ENCODE measurements at places on chromosomes 1 and 21. TPM values are rescaled to one million over a fixed set of nuclear protein-coding genes. Genes with fewer than 3 reads are reported as not detected.

Gene VWA5B1
- total RNA-seq: not detected

GRCh38 chr1:32247983-32248889 is 1.2 kb downstream of the FAM167B start:
- DNase-seq: peak; percentile 95

- peak; percentile 20 for DNase-seq
Measured at GRCh38 chr21:45011911-45012661, 62.3 kb upstream of the ADARB1 start.

Gene LIN28A
- not detected for total RNA-seq

Gene SIK1
- total RNA-seq: 4.6 TPM

Gene KCNQ4
- 2.8 TPM for total RNA-seq

GRCh38 chr1:40414331-40414730 is 35.9 kb upstream of the ZFP69B start:
- DNase-seq: no peak

DNA sequence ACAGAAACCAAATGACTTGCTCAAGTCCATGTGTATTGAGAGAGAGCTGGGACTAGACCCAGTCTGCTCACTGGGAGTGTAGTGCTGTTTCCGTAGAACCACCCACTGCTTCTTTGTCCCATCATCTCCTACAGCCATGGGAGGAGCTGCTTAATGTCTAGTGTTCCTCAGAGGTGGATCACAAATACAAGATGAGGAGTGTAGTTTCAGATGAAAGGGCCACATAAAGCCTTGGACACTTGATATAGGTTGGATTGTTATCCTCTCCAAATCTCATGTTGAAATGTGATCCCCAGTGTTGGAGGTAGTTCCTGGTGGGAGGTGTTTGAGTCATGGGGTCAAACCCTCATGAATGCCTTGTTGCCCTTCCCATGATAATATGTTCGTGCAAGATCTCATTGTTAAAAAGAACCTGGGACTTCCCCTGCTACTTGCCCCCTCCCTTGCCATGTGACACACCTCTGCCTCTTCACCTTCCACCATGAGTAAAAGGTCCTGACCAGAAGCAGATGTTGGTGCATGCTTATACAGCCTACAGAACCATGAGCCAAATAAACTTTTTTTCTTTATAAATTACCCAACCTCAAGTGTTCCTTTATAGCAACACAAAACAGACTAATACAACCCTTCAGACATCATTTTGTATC is 127.5 kb upstream of the DNAH14 start:
- no peak for DNase-seq

DNA sequence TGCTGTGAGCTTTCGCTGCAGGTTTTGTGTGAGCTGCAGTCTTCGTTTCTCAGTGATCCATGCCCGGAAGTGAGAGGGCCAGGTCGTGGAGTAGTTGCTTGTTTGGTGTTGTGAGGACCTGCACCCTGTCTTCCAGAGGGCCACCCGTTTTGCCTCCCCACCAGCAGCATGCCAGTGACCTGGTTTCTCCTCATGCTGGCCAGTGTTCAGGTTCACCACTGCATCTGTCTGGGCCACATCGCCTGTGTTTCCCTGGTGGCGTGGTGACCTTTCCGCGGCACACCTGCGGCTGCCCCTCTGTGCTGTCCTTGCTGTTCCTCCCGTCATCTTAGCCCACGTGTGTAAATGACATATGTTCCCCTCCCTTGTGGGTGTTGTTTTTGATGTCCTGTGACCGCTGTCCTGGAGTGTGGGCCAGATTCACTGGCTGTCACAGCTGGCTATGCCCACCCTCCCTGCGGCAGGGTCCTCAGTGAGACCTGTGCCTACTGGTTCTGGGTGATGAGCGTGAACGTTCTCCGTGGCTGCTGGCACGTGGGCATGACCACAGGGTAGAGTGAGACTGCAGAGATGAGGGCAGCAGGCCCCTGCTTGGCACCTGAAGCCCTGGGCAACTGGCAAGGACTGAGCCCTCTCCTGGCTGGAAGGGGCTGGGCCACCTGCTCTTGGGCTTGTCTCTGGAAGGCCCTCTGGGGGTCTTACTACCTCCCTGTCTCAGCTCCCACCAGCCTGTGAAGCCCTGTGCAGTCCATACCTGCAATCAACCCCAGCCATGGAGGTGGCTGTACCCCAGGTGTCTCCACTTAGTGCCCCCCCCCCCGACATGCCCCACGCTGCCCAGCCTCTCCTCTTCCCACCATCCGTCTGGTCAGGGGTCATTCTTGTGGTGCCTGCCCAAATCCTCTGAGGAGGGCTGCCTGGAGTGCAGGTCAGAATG is 7.3 kb downstream of the IBA57 start:
- no peak for DNase-seq

GRCh38 chr1:201876148-201876818 is 12.4 kb upstream of the SHISA4 start:
- no peak for DNase-seq

Gene TCHH
- not detected for total RNA-seq

Gene HAO2
- total RNA-seq: not detected

Gene CLCA4
- total RNA-seq: not detected

Gene BACE2
- 14.5 TPM for total RNA-seq

DNA sequence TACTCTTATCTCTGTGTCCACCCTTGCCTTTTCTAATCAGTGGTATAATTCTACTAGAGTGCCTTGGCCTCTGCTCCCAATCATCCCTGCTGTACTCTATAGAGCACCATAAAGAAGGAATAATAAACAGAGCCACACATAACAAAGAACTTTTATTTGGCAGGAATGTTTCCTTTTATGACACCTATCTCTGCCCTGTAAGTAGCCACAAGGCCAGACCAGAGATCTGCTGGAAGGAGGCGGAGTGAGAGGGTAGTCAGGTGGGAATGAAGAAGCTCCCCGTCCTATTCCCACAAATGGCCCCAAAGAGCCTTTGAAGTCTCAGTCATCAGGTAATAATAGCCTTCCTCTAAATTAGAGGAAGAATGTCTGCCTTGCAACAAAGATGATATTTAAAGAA is 32.7 kb downstream of the WLS start:
- no peak for DNase-seq

DNA sequence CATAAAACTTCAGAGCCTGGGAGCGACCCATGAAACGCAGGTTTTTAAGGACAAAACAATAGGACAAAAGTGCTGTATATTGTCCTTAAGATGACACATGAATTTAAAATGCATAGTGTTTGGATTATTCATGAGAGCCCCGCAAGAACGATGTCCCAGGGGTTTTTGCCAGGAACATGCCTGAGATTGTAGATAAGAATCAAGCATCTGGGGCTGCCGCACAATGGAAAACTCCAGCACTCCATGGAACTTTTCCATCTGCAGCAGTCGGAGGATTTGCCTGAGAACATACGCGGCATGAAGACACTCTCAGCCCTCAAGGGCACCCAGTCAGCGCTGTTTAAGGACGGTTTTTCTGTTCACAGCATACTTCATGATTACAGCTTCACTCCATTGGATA is 5.3 kb upstream of the ERG start:
- DNase-seq: no peak

DNA sequence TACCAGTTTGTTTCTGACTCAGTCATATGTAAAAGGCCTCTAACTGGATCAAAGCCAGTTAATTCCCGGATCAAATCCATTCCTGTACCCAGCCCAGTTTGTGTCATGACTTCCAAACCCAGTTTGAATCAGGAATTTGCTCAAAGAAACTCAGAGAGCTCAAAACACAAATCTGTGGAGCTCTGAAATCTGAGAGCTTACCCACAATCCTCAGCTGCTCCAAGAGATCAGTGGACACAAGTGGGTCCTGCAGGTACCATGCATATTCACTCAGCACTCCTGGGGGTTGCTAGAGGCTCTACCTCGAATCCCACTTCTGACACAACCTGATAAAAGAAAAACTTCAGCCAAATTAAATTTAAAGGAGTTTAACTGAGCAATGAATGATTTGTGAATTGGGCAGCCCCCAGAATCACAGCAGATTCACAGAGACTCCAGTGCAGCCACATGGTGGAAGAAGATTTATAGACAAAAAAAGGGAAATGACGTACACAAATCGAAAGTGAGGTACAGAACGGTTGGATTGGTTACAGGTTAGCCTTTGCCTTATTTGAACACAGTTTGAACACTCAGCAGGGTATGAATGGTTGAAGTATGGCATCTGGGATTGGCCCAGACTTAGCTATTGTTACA is 11.9 kb upstream of the MRPL55 start:
- DNase-seq: no peak

Gene FOXD3
- 0.19 TPM for total RNA-seq

- peak; percentile 37 for DNase-seq
Measured at GRCh38 chr1:6009120-6010040, 17.2 kb upstream of the NPHP4 start.

DNA sequence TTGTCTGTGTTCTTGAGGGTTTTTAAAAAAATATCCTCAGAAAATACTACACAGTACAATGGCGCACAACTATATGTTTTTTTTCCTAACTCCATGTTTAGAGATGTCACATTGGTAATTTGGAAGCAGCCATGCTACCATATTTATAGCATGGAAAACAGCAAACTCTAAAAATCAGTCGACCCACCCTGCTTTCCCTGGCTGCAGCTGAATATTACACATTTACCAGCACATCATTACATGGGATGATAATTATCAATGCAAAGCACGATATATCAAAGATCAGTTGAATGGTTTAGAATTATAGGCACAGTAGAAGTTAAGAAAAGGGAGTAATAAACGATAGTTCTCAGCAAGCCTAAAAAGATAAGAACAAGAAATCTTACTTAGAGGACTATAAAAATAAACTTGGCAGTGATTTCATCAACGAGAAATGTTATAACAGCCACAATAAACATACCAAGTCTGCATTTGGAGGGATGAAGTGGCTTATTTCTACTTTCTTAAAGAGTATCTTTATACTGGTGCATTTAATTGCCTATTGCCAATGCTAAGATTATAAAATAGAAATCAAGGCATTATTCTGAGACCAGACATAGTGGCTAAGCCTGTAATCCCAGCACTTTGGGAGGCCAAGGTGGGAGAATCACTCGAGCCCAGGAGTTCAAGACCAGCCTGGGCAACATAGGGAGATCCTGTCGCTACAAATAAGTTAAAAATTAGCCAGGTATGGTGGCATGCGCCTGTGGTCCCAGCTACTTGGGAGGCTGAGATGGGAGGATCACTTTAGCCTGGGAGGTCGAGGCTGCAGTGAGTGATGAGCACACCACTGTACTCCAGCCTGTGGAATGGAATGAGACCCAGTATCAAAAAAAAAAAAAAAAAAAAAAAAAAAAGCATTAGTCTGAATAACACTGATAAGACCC is 43.4 kb downstream of the WDR64 start:
- DNase-seq: no peak

Gene TLR5
- 3.1 TPM for total RNA-seq

DNA sequence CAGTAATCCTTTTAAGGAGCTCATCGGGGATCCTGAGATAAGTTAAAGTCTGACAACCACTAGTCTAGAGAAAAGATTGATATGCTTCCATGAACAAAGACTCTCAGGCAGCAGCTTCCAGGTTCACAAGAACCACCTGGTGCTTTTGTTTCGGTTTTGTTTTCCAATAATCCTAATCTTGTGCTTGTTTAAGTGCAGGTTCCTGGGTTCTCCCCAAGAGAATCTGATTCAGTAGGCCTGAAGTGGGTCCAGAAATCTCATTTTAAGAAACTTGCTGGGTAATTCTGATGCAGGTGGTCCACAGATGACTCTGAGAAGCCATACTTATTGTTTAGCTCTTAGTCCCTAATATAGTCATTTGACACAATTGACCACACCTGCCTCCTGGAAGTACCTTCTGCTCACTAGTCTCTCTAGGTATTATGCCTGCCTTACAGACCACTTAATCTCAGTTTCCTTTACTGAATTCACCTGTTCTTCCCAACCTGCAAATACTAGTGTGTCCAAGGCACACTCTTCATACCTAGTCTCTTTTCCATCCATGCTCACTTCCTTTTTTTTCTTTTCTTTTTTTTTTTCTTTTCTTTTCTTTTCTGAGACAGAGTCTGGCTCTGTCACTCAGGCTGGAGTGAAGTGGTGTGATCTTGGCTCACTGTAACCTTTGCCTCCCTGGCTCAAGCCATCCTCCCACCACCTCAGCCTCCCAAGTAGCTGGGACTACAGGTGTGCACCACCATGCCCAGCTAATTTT is 20.5 kb upstream of the FRRS1 start:
- no peak for DNase-seq

- no peak for DNase-seq
Measured at GRCh38 chr1:86812286-86812685, 101.6 kb downstream of the SELENOF start.

Gene LRRC53
- not detected for total RNA-seq

Gene ADORA3
- total RNA-seq: 3.8 TPM

DNA sequence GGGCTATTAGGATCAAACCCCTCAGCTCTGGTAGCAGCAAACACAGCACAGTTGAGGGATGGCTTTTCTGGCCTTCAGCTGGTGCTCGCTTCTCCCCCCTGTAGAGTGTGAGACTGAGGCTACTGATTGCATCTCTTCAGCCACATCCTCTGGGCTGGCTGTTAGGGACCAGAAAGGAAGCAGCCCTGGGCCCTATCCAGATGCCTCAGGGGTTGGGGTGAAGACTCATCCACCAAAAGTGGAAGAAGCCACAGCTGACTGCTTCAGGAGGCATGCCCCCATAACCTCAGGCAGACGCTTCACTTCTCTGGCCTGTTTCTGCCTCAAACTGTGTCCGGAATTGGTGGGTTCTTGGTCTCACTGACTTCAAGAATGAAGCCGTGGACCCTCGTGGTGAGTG is 6.2 kb upstream of the TMEM200B start:
- DNase-seq: no peak

DNA sequence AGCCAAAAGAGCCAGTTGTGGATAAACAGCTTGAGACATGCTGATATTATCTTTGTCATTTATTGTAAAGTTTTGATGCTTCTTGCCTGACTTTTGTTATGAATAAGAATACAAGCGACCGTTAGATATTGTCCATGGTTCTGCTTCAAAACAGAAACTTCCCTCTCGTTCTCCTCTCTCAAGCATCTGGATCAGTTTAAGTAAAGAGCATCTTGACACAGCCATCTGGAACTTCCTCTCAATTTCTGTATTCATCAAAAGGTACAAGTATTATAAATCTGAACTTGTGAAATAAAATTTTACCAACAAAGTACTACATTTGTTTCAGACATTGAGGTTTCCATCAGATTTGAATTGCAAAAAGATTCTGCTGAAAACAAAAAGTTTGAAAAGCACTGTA is 36.4 kb upstream of the CLDN14 start:
- no peak for DNase-seq

Gene RORC
- total RNA-seq: 11.3 TPM

- DNase-seq: no peak
Measured at GRCh38 chr1:8043621-8044020, 17.5 kb upstream of the ERRFI1 start.

DNA sequence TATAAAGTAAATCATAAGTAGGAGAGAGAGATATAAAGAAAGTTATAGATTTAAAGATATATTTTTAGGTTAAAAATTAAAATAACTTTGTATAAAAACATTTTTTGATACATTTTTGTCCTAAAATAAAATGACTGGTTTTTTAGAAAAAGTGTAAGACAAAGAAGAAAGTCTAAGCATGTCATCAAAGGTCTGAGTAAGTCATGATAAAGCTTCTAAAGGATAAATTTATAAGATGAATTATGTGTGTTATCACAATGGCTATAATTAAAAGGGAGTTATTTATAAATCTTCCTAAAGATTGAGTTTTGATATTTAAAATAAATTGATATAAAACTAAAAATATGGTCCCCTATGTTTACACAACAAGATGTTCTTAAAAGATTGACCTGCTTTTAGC is 370.9 kb downstream of the PTPRU start:
- no peak for DNase-seq

Gene CFHR4
- total RNA-seq: not detected

- DNase-seq: no peak
Measured at GRCh38 chr1:116033322-116033721, 57.0 kb downstream of the SLC22A15 start.

- peak; percentile 70 for DNase-seq
Measured at GRCh38 chr1:15492596-15492995, 16.7 kb downstream of the CELA2B start.

- no peak for DNase-seq
Measured at GRCh38 chr1:183806675-183807074, 1.8 kb downstream of the RGL1 start.

Data from Right ventricle myocardium inferior (tissue), 1 donor.